ENCODE measurements at places on chromosomes 7 and 10.

GRCh38 chr7:79730971-79731370, 277.5 kb upstream of the MAGI2 start:
- no peak for DNase-seq

DNA sequence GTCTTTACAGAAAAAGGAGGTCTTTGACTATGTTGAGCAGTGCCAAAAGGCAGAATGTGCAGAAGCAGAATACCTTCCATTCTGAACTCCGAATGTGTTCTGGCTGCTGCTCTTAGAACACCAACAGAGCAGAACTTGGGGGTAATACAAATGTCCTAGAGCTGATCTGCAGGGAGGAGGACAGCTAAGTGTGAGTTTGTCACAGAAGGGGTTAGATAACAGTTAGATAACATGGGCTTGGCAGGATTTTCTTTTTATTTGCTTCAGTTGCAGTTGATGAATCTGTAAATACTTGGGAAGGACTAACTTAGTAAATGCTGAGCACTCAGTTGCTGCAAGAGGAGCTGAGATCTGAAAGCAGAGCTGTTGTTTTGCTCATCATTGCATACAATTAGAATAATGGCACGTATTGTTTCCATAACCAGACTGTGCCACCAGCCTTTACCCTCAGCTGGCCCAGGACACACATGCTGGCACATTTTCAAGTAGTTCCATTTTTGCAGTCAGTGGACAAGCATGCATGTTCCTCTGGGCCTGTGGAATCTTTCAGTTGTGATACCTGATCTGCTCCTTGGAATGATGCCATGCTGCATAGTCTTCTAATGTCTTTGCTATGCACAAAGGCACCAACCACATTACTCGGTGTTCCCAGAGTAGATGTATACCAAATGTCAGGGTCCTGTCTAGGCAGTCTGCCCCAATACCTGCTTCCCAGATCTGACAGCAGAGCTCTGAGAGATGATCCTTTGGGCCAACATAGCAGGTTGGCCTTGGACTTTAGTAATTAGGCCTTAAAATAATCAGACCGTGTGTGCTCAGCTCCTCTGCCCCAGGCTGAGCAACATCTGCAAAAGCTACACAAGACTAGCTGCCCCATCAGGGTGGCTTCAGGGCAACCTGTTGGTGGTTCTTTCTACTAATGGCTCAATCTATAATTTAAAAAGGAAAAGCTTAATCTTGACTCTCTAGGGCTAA, 55.7 kb downstream of the GSDME start:
- no peak for DNase-seq

DNA sequence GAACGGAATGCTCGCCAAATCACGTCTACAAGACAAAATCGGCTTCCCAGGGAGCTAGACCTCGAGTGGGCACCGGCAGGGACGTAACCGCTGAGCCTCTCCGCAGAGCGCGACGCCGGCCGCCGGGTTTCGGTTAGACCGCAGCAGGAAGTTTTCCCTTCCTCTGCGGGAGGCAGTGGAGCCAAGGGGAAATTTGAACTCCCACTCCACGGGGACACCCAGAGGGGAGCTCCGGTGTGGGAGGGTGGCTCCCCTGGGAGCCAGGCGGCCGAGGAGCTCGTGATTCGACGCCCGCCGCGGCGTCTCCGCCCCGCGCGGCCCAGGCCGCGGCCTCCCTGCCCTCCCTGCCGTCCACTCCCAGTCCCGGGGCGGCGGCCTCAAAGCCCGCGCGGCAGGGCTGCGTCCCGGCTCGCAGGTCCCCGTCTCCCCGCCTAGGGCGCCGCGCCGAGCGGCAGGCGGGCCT, 426 bp downstream of the SYPL1 start:
- DNase-seq, result no peak

DNA sequence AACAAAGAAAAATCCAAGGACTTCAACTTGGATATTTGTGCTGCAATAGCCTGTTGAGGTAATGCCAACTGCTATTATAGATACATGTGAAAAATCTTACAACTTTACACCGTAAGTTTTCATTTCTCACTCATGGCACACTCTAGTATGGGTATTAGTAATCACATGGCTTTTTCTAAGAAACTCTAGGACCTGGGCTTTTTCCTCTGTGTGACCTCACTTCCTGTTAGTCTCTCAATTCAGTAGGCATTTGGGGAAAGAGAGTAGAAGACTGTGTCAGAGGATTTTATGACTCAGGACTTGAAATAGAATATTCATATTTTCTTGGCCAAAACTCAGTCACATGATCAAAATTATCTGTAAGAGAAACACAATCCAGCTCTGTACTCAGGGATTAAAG, 1049.9 kb downstream of the REEP3 start:
- DNase-seq, result no peak

- DNase-seq, result no peak
Measured at GRCh38 chr7:149529136-149529718, 31.6 kb upstream of the ZNF746 start.

GRCh38 chr10:85642421-85643170, 724.0 kb downstream of the GRID1 start:
- no peak for DNase-seq

- no peak for DNase-seq
Measured at GRCh38 chr7:88111954-88112471, 107.8 kb downstream of the SRI start.

GRCh38 chr10:32141018-32141807, 85.0 kb upstream of the KIF5B start:
- no peak for DNase-seq

DNA sequence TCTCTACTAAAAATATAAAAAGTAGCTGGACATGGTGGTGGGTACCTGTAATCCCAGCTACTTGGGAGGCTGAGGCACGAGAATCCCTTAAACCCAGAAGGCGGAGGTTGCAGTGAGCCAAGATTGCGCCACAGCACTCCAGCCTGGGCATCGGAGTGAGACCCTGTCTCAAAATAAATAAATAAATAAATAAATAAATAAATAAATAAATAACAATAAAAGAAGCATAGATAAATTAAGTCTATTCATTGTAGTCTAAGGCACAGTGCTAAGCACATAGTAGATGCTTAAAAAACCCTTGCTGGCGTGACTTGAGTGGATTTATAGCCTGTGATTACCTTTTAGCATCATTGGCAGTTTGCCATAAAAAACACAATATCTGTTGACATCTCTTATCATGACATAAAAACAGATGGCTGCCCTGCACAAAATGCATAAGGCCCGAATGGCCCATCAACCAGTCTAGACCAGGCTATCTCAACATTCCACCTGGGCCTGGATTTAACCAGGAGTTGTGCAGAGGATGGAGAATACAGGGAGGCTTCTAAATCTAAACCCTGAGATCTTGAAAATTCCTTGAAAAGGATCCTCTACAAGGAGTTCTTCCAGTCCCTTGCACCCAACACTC, 94.9 kb downstream of the PRLHR start:
- no peak for DNase-seq

DNA sequence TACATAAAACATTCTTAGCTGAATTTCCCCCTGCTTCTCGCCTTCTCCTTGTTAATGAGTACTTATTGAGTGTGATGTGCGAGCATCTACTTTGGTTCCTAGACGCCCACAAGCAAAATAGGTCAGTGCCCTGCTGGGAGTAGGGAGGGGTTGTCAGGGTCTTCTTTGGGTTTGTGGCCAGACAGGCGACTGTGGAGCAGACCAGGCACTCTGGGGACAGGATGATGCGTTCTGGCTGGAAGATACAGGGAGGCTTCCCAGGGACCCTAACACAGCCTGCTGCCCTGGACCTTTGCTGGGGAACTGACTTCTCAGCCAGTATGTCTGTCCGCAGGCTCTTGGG, 227.2 kb downstream of the CUX1 start:
- DNase-seq, result no peak

GRCh38 chr10:79188154-79188965, 119.6 kb downstream of the ZMIZ1 start:
- no peak for DNase-seq

GRCh38 chr7:69687739-69688433, 89.6 kb downstream of the AUTS2 start:
- no peak for DNase-seq

- DNase-seq, result no peak
Measured at GRCh38 chr7:150804802-150805201, 4.2 kb downstream of the TMEM176A start.

DNA sequence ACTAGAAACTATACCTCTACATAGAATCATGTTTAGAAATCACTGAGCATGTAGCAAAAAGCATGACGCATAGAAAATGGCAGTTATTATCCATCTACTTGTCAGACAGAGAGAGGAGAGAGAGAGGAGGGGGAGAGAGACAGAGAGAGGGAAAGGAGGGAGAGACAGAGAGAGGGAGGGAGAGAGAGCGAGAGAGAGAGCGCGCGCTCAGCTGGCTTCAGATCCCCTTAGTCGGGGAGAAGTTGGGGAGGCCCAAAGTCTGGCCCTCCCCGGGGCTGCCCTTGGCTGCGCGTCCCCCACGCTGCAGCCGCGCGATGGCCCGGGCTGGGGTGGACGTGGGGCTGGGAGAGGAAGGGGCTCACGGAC, 37.0 kb downstream of the CNPY1 start:
- DNase-seq, result no peak

DNA sequence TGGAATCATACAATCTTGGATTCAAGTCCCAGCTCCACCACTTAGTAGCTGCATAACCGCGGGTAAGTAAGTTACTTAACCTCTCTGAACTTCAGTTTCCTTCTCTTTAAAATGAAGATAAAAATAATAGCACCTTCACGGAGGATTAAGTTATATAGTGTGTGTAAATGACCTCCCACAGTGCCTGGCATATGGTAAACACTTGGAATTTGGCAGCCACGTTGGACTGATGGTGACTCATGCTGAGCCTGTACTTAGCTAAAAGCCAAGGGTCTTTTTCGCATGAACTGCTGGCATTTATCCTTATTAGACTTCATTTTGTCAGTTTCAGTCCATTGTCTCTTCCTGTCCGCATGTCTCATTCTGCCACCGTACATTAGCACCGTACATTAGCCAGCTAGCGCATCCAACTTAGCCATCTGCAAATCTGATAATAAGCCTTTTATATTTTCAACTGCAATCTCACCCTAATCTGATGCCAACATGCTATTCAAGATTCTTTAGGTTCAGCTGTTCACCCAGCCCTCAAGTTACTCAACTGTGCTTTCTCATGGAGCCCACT, 11.2 kb downstream of the SLC13A4 start:
- DNase-seq, result no peak

- DNase-seq, result no peak
Measured at GRCh38 chr7:14639329-14639728, 263.2 kb downstream of the DGKB start.

- no peak for DNase-seq
Measured at GRCh38 chr10:124305131-124305530, 113.6 kb downstream of the OAT start.

GRCh38 chr10:48331436-48331835, 25.0 kb downstream of the MAPK8 start:
- DNase-seq, result no peak

DNA sequence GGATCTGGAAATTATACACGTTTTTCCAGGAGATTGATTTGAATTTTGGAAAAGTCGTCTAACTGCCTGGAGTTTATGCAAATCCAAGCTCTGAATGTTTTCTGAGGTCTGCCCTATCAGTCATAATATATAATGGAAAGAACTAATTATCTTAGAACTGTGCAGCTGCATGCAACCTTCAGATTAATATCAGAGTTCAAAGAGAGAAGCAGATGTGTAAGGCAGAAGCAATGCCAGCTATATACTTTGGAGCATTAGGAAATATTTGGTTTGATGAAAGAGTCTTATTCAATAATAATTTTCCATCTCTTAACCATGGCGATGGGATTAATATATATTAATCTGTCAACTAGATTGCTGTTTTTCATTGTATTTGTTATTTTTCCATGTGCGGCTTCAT, 500.9 kb downstream of the NEBL start:
- DNase-seq, result no peak

- no peak for DNase-seq
Measured at GRCh38 chr10:58813573-58813972, 300.9 kb downstream of the BICC1 start.

DNA sequence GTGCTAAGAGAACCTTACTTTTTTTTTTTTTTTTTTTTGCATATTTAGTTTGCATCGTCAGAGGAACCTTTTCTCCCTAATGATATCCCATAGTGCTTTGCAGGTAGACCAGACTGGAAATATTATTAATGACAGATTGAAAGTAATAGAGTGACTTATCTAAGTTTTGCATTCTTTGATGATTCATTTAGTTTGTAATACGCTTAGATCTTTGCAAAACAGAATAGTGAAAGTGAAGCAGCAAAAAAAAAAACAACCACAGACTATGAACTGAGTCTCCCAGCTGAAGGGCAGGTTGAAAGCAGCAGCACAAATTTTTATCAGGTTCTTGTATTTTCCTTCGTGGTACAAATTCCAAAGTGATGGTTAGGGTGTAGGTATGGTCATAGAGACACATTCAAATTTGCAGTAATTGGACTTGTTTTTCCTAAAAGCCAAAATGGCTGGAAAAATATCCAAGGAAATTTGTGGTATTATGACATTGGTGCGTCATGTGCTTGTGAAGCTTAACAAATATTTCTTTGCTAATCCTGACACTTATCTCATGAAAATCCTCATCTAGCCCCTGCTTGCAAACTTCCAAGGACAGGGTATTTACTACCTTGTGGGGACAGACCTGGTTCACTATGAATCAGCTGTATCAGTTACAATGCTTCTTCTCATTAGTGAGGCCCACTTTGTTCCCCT, 81.8 kb upstream of the CREB5 start:
- no peak for DNase-seq

- DNase-seq, result no peak
Measured at GRCh38 chr7:107332488-107333269, 137.2 kb upstream of the GPR22 start.

- DNase-seq, result no peak
Measured at GRCh38 chr7:2906197-2906931, 62.3 kb upstream of the GNA12 start.

DNA sequence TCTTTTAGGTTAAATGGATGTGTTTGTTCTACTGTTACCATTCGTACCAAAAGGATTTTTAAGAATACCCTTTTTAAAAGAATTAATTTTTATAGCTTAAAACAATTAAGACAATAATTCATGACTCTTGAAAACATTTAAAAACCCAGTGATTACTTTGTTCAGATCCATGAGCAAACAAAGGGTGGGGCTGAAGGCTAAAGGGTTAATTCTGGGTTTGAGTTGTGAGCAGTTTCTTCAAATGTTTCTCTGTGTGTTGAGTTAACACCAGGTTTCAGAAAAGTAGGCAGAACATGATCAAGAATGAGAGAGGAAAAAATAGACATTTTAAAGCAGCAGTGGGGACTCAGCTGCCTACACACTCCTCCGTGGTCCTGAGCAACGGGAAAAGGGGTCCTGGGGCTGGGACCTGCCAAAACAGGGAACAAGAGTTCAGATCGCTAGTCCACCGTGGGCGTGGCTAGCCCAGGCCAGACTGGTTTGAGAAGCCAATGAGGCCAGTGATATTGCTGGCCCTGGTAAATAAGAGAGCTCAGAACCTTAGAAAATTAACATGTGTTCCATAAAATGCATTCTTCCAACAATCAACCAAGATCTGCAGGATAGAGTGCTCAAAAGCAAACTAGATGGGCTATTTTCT, 14.9 kb upstream of the EZH2 start:
- no peak for DNase-seq

DNA sequence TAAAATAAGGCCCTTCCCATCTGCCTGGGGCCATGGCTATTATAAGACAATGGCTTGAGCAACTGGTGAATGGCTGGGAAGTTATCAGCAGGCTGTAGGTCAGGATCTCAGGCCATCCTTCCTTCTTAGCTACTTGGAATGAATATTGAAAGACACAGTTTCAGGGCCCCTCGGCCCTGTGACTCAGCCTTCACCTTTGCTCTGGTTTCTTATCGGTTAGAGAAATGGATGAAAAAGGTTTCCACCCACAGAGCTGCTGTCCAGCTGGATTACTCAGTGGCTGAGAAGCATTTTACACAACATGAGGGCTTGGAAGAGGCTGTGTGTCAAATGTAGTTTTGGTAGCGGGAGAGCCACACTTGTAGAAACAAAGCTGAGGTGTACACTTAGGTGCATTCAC, 9.4 kb downstream of the ACSL5 start:
- DNase-seq, result no peak

Data from stimulated activated CD8-positive, alpha-beta memory T cell treated with anti-CD3 and anti-CD28 coated beads, Interleukin-15, amount 100 ng/mL, for 1 hour (primary cell).